ENCODE measurements at places on chromosomes 5 and 9. TPM values are rescaled to one million over a fixed set of nuclear protein-coding genes. Genes with fewer than 3 reads are reported as not detected.
A peak's percentile ranks its signal among the peaks of the same experiment; 100 is the strongest.

The OR1J2 gene
- not detected for total RNA-seq

The ANKRD33B gene
- 0.27 TPM for total RNA-seq

The NUTM2G gene
- total RNA-seq, result not detected

The ADGRV1 gene
- 4.5 TPM for total RNA-seq

The PLPPR1 gene
- total RNA-seq, result 1.4 TPM

GRCh38 chr5:56684159-56684558 is 131.2 kb upstream of the MAP3K1 start:
- no peak for DNase-seq

DNA sequence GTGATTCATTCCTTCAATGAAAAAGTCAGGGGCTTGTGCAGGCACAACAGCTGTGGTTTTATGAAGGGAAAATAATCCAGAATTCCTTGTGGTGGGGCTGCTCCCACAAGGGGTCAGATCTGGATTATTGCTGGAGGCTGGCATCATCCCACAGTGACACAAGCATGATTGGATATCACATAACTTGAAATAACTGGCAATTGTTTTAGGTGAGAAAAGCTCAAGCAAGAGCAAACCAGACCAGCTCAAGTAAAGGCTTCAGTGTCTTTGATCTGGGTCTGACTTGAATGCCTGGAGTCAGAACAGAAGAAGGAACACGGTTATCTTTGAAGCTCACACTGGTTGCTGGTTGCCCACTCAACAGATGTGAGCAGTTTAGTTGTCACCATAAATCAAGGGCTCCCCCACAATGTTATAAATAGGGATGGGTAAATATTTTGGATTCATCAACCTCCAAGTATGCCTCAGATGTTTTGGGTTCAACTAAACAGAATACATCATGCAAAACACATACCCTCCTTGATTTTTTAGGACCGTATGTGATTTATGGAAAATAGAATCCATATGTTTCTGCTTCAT is 3.1 kb upstream of the ZNF474 start:
- no peak for DNase-seq

DNA sequence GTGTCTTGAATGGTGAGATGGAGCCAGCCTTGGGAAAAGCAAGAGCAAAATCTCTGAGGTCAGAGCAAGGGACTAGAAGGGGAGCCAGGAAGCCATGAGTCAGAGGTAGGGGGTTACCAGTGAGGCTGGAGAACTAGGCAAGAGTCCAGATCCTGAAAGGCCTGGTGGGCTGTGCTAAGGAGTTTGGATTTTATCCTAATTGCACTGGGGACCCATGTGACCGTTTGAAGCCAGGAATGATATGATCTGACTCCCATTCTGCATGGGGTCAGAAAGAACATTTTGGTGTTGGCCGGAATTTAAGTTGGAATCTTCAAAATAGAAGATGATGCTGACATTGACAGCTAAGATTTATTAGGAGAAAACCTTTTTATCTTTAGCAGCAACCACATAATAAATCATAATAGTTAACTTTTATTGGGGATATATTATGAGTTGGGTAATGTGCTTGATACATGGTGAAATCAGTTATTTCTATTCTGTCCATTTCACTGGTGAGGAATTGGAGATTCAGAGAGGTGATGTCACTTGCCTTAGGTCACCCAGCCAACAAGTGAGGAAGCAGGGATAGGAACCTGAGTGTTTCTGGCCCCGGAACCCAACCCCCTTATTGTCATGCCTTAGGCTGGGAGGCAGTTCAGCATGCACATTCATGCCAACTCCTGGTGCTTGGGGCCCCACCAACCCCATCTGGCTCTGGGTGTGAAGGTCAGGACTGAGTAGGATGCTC is 61.5 kb upstream of the RARS1 start:
- DNase-seq, result no peak

- peak; percentile 93 for DNase-seq
Observed at GRCh38 chr5:132495667-132496190, 5.2 kb upstream of the IRF1 start.

- no peak for DNase-seq
Observed at GRCh38 chr5:169706071-169706470, 69.0 kb downstream of the DOCK2 start.

DNA sequence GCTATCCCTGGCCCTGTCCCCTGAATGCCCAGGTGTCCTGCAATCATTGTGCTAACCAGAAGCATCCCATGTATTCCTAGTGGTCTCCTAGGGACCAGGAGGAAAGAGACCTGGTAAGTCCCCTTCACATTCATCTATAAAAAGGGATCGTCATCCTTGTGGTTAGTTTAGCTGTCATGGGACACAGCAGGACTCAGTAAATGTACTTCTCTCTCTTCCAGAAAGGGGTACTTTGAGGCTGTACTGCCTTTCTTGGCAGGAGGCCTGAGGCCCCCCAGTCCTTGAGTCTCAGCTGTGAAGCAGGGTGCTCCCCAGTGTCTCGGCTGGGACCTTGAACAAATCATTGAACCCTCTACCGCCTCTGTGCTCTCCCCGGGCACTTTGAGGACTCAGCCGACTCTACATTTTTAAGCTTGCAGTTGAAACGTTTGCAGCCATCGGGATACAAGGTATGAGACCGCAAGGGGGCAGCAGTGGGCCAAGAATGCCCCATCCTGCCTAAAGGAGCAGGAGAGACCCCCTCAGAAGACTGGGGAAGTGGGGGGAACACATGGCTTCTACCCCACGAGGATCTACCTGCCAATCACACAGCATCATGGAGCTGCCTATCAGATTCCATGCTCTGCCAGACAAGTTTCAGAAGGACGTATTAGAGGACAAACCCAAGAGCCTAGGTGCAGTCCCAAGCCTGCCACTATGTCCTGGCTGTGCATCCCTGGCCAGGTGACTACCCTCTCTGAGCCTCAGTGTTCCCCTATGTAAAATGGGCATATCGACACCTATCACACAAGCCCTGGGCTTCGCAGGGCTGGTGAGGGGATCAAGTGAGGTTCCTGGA is 2.4 kb upstream of the PHYKPL start:
- DNase-seq, result peak; percentile 76

GRCh38 chr9:90408659-90409058 is 234.0 kb downstream of the DIRAS2 start:
- no peak for DNase-seq

- DNase-seq, result no peak
Observed at GRCh38 chr5:31976169-31976568, 197.9 kb downstream of the GOLPH3 start.

DNA sequence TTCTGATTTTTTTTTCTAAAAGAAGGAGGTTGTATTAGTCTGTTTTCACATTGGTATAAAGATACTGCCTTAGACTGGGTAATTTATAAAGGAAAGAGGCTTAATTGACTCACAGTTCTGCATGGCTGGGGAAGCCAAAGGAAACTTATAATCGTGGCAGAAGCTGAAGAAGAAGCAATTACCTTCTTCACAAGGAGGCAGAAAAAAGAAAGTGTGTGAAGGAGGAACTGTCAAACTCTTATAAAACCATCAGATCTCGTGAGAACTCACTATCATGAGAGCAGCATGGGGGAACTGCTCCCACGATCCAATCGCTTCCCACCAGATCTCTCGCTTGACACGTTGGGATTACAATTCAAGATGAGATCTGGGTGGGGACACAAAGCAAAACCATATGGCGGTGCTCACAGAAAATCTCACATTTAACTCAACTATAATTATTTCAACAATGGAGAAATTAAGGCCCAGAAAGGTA is 27.1 kb downstream of the DPYSL3 start:
- no peak for DNase-seq

GRCh38 chr5:178564811-178565550 is 25.2 kb downstream of the COL23A1 start:
- DNase-seq, result no peak

GRCh38 chr9:93665128-93665636 is 88.8 kb downstream of the PHF2 start:
- no peak for DNase-seq

GRCh38 chr9:34520096-34520495 is 2.7 kb downstream of the ENHO start:
- no peak for DNase-seq

DNA sequence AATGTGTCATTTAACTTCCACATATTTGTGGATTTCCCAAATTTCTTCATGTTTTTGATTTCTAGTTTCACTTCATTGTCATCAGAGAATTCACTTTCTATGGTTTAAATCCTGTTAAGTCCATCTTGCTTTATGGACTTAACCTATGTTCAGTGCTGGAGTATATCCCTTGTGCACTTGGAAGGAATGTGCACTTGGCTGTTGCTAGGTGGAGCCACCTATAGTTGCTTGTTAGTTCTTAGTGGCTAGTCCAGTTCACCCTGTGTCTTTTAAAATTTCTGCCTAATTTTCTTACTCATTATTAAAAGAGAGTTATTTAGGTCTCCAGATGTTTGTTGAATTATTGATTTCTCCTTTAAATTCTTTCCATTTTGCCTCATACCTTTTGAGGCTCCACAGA is 1472.5 kb upstream of the CDH6 start:
- no peak for DNase-seq

- DNase-seq, result no peak
Observed at GRCh38 chr5:135189024-135189423, 155.0 kb upstream of the PITX1 start.

- peak; percentile 13 for DNase-seq
Observed at GRCh38 chr5:135593141-135593540, 14.3 kb upstream of the CXCL14 start.
